Progenitor cell of endocrine pancreas (in vitro differentiated cells): ENCODE measurements at places on chromosomes 1 and 21. TPM values are rescaled to one million over a fixed set of nuclear protein-coding genes. Genes with fewer than 3 reads are reported as not detected.

EXO1 gene
- 12.5 and 16.2 TPM in 2 replicates for total RNA-seq

CRYAA gene
- not detected in 2 replicates for total RNA-seq

CD101 gene
- total RNA-seq, result 2.8 and 3.3 TPM in 2 replicates

TRNP1 gene
- 48.8 and 49.3 TPM in 2 replicates for total RNA-seq

RABGAP1L gene
- 51.4 and 55.2 TPM in 2 replicates for total RNA-seq

ZBTB21 gene
- total RNA-seq, result 15.7 and 18.6 TPM in 2 replicates

SERTAD4 gene
- total RNA-seq, result 1.1 and 1.8 TPM in 2 replicates

DNA sequence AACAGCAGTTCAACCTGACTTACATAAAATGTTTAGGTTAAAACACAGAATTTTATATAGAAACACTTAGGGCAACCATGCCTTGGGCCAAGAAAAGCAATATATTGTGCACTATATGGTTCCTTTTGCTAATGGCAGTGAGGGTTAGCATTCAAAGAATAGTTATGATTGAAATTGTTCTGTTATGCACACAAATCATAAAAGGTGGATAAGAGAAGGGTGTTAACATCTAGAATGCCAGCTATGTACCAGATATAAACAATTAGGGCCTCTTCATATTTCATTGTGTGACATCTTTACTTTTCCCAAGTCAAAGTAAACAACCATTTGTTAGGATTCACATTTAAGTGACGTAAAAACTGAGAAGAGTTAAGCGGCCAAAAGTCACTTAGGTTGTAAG is 308.0 kb upstream of the B3GALT2 start:
- no peaks in the 10 kb centered on the region for H3K36me3 ChIP-seq
- DNase-seq, result no peak
- no peaks in the 10 kb centered on the region for H3K27me3 ChIP-seq
- no peak overlapping the region for H3K27ac ChIP-seq

GRCh38 chr1:185215911-185216310 is 58.9 kb downstream of the SWT1 start:
- H3K36me3 ChIP-seq, result peaks cover 19% of the 10 kb centered on the region
- DNase-seq, result no peak
- H3K27ac ChIP-seq, result no peak overlapping the region
- H3K27me3 ChIP-seq, result no peaks in the 10 kb centered on the region

GRCh38 chr1:60848583-60849188 is 233.7 kb upstream of the NFIA start:
- DNase-seq, result no peak
- H3K4me3 ChIP-seq, result no peak overlapping the region
- H3K36me3 ChIP-seq, result no peaks in the 10 kb centered on the region

DNA sequence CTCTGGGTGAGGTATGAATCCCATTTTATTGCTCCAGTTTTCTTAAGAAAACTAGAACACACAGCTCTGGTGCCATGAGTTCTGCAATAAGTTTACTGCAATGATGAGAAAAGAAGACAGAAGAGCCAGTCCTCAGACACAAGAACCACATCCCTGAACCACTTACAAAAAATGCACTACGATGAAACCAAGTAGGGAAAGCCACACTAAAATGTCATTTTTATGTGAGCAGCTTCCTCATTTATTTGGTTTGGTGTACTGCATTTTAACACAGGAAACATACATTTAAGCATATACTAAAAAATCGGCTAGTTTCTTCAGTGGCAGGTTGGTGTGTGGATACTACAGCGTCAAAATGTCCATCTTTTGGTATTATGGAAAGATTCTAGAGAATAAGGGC is 95.9 kb downstream of the PTPN14 start:
- H3K36me3 ChIP-seq, result peaks cover under 1% of the 10 kb centered on the region
- H3K27ac ChIP-seq, result peak overlapping the region; percentile 21
- no peak for DNase-seq
- no peak overlapping the region for H3K4me3 ChIP-seq
- peaks cover 24% of the 10 kb centered on the region for H3K4me1 ChIP-seq

GRCh38 chr1:165134431-165134830 is 222.1 kb downstream of the LMX1A start:
- peaks cover 15% of the 10 kb centered on the region for H3K4me1 ChIP-seq
- no peaks in the 10 kb centered on the region for H3K36me3 ChIP-seq
- DNase-seq, result no peak
- H3K27me3 ChIP-seq, result peaks cover 51% of the 10 kb centered on the region

- DNase-seq, result no peak
- H3K27me3 ChIP-seq, result no peaks in the 10 kb centered on the region
- no peaks in the 10 kb centered on the region for H3K36me3 ChIP-seq
Measured at GRCh38 chr21:31382060-31382459, 38.0 kb upstream of the TIAM1 start.

- no peaks in the 10 kb centered on the region for H3K36me3 ChIP-seq
- H3K4me3 ChIP-seq, result peak within 1 kb of the TSS; percentile 57
- H3K27ac ChIP-seq, result no peak within 1 kb of the TSS
- no peak for DNase-seq
Measured at GRCh38 chr1:39671793-39672550, at the start of gene NT5C1A. NT5C1A (minus strand) TSS chr1:39672107; CDS start chr1:39672038, 69 bp downstream.

GRCh38 chr1:206114692-206115640 is 2.2 kb downstream of the AVPR1B start:
- no peak for DNase-seq
- no peak overlapping the region for H3K4me3 ChIP-seq
- H3K27ac ChIP-seq, result no peak overlapping the region
- no peaks in the 10 kb centered on the region for H3K36me3 ChIP-seq
- peaks cover 49% of the 10 kb centered on the region for H3K27me3 ChIP-seq
- peaks cover 20% of the 10 kb centered on the region for H3K4me1 ChIP-seq

DNA sequence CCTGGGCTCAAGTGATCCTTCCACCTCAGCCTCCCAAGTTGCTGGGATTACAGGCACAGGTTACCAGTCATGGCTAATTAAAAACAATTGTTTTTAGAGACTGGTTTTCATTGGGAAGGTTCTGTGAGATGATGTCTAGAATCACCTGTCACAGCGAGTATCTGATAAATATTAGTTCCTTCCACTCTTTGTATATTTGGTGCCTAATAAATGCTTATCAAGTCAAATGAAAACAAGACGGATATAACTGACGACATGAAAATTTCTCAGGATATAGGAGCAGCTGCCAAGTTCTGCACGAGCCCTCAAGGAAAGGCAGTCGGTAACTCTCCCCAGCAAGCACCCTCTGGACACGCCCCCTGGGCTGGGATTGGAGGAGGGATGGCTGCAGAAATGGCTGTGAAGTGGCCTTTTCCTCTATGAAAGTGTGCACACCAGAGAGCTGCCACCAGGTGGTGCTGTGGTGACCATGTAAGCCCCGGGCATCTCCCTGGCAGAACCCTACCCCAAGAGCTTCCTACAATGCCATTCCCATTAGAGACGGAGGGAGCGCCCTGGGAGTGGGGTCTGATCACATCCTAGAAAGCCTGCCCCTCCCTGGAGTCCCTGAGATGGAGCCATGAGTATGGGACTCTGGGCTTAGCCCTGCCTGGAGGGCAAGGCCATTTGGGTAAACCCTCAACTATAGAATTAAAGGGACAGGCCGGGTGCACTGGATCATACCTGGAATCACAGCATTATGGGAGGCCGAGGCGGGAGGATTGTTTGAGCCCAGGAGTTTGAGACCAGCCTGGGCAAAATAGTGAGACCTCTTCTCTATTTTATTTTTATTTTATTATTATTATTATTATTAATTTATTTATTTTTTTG is 50.9 kb downstream of the HTR6 start:
- no peak overlapping the region for H3K27ac ChIP-seq
- no peaks in the 10 kb centered on the region for H3K36me3 ChIP-seq
- H3K4me3 ChIP-seq, result no peak overlapping the region
- peak; percentile 88 for DNase-seq
- H3K4me1 ChIP-seq, result peaks cover 5% of the 10 kb centered on the region
- no peaks in the 10 kb centered on the region for H3K27me3 ChIP-seq

- H3K4me3 ChIP-seq, result no peak overlapping the region
- no peaks in the 10 kb centered on the region for H3K27me3 ChIP-seq
- H3K27ac ChIP-seq, result no peak overlapping the region
- no peak for DNase-seq
- peaks cover 3% of the 10 kb centered on the region for H3K4me1 ChIP-seq
Measured at GRCh38 chr1:222886878-222887351, 72.1 kb downstream of the DISP1 start.

DNA sequence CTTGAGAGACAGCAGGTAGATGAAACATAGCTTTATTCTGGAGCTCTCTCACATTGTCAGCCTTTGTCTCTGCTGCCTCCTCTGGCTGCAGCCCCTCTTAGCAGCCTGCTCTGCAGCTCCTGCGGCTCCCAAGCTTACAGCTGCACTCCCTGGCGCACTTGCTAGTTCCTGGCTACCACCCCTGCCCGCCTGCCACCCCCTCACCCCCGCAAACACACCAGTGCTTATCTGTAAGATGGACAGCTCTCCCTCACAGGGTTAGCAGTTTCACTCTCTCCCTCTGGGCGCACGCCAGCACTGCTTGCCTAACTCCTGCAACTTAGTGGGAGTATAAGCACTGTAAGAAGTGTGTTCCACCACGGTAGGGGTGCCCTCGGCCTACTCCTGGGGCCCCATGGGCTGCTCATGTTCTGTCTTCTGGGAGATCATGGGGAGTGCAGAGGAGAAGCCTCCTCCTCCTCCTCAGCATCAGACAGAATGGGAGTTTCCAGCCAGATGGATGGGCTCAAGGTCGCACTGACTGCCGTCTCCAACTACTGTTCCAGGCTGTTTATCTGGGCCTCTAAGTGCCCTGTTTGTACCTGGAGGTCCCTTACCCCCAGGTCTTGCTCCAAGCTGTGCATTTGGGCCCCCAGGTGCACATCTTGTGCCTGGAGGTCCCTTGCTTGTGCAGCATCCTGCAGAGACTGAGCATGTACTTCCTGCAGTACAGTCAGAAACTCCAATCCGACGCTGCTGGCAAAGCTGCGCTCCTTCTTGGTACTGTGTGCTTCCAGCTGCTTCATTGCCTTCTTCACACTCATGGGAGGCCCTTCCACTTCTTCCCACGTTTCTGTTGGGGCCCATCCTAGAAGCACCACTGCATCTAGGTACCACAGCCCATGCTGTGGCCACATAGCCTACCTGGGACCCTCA is 1388.1 kb downstream of the AMY1C start:
- no peaks in the 10 kb centered on the region for H3K4me1 ChIP-seq
- no peak overlapping the region for H3K27ac ChIP-seq
- H3K4me3 ChIP-seq, result no peak overlapping the region
- no peak for DNase-seq
- H3K36me3 ChIP-seq, result no peaks in the 10 kb centered on the region

DNA sequence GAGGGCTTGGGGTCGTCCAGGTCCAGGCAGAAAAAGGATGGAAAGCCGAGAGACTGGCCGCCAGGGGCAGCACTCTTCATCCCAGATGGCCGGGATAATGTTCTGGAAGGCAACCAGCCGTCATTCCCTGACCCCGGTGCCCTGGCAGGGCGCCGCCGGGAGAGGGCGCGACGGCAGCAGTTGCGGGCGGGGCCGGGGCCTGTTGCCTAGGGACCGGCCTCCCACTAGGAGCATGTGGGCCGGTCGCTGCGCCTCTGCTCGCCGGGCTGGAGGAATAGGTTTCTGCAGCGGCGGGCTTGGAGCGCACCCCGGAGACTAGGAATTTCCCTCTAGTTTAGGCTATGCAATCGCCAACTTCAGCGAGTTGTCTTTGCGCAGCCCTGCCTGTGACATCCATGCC is 11.0 kb downstream of the DMRTB1 start:
- peak overlapping the region; percentile 30 for H3K4me3 ChIP-seq
- DNase-seq, result peak; percentile 89
- H3K27ac ChIP-seq, result no peak overlapping the region
- H3K27me3 ChIP-seq, result peaks cover 16% of the 10 kb centered on the region
- H3K4me1 ChIP-seq, result no peaks in the 10 kb centered on the region

DNA sequence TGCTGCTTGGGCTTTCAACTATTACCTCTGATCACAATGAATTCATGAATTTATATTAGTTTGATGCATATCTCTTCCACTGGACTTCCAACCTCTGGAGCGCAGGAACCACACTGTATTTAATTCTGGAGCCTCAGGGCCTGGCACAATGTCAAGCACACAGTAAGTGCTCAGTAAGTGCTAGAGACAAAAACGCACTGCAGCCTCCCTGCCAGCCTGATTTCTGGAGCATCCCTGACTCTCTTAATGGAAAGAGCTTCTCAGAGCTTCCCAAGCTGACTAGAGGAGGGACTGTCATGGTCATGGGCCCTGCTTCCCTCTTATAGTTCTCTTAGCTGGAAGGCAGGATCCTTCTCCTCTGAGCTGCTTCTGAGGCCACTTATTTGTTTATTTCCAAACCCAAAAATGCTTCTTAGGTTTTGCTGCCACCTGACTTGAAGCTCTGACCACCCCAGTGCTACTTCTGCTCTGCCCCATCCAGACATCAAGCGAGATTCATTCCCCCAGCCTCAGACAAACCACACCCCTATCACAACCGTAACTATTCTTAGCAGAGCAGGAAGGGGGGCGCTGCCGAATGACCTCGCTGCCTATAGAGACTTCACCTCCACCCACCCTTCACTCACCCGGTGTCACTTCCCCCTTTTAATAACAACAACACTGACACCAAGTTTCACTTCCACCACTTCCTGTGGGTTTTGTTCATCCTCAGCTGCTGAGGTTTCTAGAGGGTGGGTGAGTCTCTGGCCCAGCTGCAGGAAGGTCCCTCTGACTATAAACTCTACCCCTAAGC is 33.6 kb downstream of the NUAK2 start:
- no peak for DNase-seq
- H3K36me3 ChIP-seq, result no peaks in the 10 kb centered on the region
- H3K4me1 ChIP-seq, result peaks cover 2% of the 10 kb centered on the region
- H3K4me3 ChIP-seq, result no peak overlapping the region
- H3K27ac ChIP-seq, result no peak overlapping the region

DNA sequence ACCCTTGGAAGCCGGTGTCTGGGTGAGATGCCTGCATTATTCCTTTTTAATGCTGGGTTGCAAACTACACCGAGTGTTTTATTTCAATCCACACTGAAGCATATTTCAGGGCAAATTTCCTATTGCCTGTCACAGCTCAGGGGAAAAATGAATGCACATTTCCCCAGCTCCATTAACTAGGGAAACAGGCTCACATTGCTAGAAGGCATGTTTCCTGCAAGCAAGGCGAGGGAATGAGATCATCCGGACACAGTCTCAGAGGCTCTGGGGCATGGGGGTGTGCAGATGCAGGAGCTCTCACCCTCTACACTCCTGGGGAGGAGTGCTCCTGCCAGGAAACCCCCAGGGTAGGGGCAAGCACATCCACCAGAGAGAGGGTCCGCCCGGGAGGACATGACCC is 24.6 kb downstream of the SYT2 start:
- H3K4me3 ChIP-seq, result no peak overlapping the region
- DNase-seq, result no peak
- H3K27me3 ChIP-seq, result peaks cover 29% of the 10 kb centered on the region
- no peaks in the 10 kb centered on the region for H3K36me3 ChIP-seq

DNA sequence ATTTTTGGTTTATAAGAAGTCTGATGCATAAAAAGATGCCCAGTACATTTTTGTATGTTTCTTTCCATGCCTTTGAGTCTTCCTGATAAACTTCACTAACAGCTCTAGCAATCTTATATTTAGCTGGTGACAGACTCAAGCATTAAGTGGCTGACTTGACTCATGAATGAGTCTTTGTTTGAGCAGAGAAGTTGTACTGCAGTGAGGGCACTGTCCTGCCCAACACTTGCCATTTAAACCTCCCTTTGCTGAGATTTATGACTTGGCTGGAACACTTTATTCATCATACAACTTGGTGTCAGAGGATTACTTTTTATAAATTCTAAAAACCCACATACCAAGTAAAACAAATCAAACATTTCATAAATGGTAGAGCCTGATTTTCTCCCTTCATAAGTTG is 14.6 kb upstream of the CAMSAP2 start:
- DNase-seq, result no peak
- H3K4me3 ChIP-seq, result no peak overlapping the region
- no peaks in the 10 kb centered on the region for H3K36me3 ChIP-seq
- peaks cover 4% of the 10 kb centered on the region for H3K27me3 ChIP-seq
- no peak overlapping the region for H3K27ac ChIP-seq

GRCh38 chr1:192160196-192160595 is 1.9 kb downstream of the RGS18 start:
- no peaks in the 10 kb centered on the region for H3K36me3 ChIP-seq
- H3K27ac ChIP-seq, result no peak overlapping the region
- H3K4me1 ChIP-seq, result no peaks in the 10 kb centered on the region
